ENCODE measurements at places on chromosomes 7 and 10.

- no peak for DNase-seq
Measured at GRCh38 chr7:117132321-117133120, 179.2 kb downstream of the ST7 start.

DNA sequence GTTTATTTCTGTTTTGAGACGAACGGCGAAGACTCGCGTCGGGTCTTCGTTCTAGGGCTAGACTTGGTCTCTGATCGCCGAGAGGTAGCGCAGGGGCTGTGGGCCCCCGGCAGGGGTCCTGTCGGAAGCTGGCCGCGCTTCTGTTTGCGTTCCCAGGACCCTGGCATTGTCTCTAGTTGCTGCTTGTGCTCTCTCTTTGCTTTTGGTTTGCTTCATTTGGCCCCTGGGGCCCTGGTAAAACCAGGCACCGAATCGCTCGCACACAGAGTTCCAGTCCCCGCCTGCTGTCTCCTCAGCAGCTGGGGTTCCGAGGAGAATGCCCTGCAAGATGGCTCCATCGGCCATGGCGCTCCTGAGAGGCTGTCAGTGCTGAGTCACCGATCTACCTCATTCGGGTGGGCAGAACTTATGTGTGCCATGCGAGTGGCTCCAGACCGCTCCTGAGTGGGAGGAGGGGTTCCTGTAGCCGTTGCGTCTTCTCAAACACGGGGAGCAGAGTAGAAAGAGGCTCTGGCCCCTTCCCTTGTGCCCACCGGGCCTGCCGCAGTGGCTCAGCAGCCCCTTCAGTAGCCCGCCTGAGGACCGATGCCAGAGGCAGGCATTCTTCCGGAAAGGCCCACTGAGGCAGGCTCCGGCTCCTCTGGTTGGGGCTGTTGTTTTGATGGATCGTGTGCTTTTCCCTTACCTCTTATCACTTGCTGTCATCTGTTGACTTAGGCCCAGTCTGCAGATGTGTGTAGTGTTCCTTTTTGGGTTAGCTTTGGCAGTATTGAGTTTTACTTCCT is 826 bp downstream of the CHPF2 start:
- peak; percentile 82 for DNase-seq

- DNase-seq = no peak
Measured at GRCh38 chr7:147261693-147262092, 1145.1 kb downstream of the CNTNAP2 start.

DNA sequence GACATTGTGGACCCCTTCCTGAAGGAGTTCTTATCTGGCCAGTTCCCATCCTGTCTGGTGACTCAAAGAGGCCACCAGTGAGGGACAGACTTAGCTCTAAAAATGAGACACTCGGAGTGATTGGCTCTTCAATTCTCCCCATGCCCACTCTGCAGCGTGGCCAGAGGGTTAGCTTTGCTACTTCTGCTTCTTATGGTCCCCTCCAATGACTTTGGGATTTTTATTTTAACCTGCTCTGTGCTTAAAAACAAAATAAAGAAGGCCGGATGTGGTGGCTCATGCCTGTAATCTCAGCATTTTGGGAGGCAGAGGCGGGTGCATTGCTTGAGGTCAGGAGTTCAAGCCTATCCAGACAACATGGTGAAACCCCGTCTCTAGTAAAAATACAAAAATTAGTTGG is 573.0 kb upstream of the AUTS2 start:
- no peak for DNase-seq

- DNase-seq = no peak
Measured at GRCh38 chr10:60099998-60100747, 193.8 kb upstream of the CCDC6 start.

DNA sequence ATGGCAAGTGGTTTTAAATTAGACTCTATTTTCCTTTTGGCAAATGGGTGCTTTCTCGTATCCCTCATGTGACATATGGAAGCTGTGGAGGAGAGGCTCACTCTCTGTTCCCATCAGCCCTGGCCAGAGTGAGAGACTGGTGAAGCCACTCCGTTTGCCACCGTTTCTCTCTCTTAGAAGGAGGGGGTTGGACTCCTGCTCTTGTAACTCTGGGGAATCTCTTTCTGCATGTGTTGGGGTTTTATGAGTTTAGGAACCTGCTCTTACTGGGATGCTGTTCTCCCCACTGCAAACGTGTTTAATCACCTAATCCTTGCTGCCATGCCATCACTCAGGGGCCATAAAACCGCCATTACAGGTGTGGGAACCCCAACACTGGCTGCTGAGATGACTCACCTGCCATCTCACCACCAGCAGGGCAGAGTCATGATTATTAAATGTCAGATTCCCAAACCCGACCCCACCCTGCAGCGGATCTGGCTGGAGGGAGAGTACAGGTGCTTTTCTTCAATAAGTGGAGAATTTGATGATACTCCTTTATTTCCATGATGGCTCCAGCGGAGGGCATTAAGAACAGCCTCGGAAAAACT is 103.2 kb downstream of the ADCY1 start:
- DNase-seq = no peak

- DNase-seq = no peak
Measured at GRCh38 chr10:4262870-4263600, 478.0 kb upstream of the KLF6 start.

DNA sequence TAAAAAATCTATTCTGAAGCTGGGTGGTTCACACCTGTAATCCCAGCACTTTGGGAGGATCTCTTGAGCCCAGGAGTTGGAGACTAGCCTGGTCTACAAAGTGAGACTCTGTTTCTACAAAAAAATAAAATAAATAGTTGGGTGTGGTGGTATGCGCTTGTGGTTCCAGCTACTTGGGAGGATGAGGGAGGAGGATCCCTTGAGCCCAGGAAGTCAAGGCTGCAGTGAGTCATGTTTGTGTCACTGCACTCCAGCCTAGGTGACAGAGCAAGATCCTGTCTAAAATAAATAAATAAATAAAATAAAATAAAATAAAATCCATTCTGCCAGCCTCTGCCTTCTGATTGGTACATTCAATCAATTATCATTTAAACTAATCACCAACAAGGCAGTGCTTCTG is 17.5 kb downstream of the ZNF33A start:
- DNase-seq = no peak

DNA sequence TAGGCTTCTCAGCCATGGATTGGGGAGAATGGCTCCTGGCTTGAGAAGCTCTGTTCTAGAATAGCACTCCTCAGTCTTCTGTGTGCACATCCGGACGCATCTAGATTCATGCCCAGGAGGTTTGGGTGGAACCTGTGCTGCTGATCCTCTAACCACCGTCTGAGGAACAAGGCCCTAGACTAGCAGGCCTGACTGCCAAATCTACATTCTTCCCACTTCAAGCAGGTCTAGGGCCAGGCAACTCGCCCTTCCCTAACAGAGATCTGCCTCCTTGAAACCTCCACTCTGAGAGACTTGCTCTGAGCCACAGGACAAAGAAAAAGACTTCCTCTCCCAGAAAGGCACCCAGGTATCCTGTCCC is 61.6 kb downstream of the KCNMA1 start:
- DNase-seq = no peak

DNA sequence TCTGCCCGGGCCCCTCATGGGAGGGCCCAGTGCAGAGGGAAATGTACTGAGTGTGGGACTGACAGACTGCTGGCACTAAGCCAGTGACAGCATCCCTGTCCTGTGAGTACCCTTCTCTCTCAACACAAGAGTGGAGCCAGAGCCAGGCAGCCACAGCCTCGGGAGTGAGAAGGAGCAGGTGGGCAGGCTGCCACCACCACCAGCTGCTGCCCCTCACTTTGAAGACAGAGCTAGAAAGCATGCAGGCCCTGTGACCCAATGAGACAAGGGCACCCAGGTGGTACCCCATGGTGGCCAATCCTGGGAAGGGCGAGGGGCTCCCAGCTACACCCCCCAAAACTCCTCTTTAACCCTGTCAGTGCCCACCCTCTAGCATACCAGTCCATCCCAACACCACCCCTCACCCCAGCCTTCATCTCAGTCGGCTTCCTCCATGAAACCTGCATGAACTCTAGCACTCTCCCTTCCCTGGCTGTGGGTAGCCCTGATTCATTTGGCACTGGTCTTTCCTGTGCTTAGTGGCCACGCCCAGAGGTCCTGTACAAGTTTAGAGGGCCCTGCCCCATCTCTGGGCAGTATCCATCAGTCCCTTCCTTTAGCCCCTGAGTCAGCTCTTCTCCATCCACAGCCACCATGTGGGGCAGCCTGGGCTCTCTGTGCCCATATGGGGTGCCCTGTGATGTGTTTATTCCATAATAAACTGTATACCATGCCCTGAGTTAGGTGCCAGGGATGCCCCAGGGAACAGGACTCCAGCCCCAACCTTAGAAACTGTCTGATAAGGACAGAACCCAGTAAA is 207.0 kb upstream of the ZMIZ1 start:
- DNase-seq = no peak

GRCh38 chr10:116080553-116080952 is 192.5 kb downstream of the GFRA1 start:
- no peak for DNase-seq

GRCh38 chr10:47033081-47033480 is 121.9 kb downstream of the PTPN20 start:
- no peak for DNase-seq

GRCh38 chr10:114043532-114044246 is at the start of gene ADRB1:
ADRB1 (plus strand) TSS chr10:114043866; CDS start chr10:114044133, 267 bp downstream.
- peak; percentile 19 for DNase-seq

- peak; percentile 36 for DNase-seq
Measured at GRCh38 chr7:92768501-92769393, 67.6 kb downstream of the CDK6 start.

GRCh38 chr10:93471110-93471651 is 11.0 kb downstream of the MYOF start:
- DNase-seq = no peak

All from activated naive CD4-positive, alpha-beta T cell treated with anti-CD3 and anti-CD28 coated beads, Interleukin-2, amount 50 U/mL, for 16 hours (primary cell).